Common myeloid progenitor, CD34-positive (primary cell): ENCODE measurements at places on chromosomes 1 and 21.
A peak's percentile ranks its signal among the peaks of the same experiment; 100 is the strongest.

DNA sequence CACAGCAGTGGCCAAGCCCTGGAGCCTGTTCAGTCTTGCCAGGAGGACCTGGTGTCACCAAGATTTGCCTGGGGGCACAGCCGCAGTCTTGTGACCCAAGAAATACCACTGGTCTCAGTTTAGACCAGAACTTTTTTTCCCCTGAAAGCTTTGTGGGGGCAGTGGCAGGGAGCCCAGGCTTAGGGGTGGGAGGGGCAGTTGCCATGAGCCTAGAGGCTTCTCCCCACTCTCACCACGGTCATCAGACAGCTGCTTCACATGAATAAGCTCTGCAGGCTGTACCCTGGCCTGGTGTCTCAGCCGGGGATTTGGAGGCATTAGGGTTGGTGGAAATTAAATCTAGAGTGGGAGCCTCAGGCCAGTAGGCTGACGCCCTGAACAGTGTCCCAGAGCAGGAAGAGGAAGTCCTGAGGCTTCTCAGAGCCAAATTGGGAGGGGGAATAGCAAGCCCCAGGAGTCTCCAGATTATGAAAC lies 73.7 kb downstream of the SLC16A1 start:
- DNase-seq: no peak

- DNase-seq: no peak
Observed at GRCh38 chr1:23793861-23794731, 3.2 kb downstream of the LYPLA2 start.

GRCh38 chr21:45972716-45973474 lies 8.7 kb upstream of the COL6A1 start:
- DNase-seq: peak; percentile 37

- DNase-seq: no peak
Observed at GRCh38 chr1:109111386-109112055, 2.4 kb upstream of the ELAPOR1 start.

- no peak for DNase-seq
Observed at GRCh38 chr1:109950509-109950908, 34.1 kb upstream of the AHCYL1 start.

DNA sequence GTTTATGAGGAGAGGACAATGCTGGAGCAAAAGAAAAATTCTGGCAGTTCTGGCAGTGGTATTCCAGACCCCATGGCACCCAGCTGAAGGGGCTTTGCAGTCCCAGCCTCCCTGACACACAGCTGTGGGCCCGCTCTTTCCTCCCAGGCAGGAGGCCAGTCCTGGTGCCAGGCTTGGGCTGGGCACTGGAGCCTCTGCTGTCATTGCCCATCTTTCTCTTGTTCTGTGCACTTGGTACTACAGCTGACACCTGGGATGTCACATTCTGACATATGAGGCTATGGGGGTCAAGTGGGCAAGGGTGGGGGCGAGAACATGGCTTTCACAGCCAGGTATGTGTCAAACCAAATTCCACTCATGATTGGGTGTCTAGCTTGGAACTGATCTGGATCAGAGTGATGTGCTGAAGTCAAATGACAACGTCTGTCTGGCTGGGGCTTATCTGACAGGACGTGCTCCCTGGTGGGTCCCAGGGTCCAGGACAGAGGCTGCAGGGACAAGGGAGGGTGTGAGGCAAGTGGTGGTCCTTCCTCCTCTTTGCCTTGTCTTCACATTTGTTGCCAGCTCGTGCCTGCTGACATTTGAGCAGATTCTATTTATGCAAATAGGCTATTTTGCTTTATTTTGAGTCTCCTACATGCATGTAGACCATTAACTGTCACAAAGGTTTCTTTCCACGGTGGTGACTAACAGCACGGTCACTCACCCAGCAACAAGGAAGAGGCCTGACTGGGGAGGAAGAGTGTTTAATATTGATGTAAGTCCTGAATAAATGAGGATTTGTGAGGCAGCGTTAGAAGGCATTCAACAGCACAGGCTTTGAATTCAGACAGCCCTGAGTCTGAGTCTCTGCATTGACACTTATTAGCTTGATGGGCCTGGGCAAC lies 336.3 kb downstream of the PBX1 start:
- no peak for DNase-seq

DNA sequence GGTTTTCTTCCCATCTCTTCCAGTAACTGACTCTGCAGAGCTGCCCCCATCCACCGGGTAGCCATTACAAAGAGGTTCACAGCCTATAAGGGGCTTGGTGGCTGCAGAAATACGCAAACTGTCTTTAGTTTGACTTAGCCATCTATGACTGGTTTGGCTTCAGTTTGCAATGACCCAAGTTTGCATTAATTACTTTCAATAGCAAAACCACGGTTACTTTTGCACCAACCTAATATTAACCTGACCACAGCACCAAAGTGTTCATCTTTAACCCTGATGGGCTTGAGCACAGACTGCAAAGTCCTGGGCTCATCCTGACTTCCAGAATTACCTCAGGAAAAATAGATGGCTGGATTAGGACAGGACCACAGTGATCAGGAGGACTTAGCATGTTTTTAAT lies 2.2 kb upstream of the HAO2 start:
- no peak for DNase-seq

DNA sequence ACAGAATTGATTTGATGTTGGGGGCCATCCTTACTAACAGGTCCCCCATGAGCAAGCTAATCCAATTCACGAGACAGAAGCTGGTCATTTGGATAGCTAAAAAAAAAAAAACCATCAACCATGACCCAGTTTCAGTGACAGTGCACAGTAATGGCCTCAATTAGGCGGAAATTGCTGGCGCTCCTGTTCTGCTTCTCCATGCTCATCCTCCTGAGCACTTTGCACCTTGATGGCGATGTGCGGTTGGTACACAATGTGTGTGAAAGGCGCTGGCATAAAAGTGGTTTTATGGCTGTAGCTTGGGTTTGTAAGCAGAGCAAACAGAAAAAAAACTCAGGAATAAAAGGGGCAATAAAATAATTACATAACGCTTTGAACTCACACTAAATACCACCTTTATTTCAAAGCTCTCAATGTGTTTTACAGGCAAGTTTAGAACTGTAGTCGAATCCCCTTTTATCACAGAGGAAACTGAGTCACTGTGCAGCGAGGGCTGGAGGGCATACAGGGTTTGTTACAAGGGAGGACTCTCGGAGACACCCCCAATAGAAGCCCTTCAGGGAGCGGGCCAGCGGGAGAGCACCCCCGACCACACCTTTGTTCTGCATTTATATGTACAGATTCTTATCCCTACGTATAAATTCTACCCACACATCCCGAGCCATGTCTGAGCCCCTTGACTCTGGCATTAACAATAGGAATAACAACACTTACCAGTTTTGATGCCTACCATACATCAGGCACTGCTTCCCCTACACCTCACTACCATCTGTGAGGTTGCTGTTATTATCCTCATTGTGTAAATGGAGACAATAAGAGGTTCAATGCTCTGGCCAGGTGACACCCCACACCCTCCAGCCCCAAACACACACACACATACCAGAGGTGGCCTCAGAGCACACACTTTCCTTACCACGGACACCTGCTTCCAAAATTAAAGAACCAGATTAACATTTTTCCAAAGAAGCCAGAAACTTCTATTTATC lies 213.5 kb upstream of the IRF2BP2 start:
- DNase-seq: no peak

- DNase-seq: no peak
Observed at GRCh38 chr21:30200000-30200399, 15.9 kb downstream of the CLDN8 start.

GRCh38 chr1:225468270-225469020 lies 40.6 kb upstream of the LBR start:
- DNase-seq: no peak

- no peak for DNase-seq
Observed at GRCh38 chr21:29875873-29876272, 63.9 kb downstream of the GRIK1 start.

DNA sequence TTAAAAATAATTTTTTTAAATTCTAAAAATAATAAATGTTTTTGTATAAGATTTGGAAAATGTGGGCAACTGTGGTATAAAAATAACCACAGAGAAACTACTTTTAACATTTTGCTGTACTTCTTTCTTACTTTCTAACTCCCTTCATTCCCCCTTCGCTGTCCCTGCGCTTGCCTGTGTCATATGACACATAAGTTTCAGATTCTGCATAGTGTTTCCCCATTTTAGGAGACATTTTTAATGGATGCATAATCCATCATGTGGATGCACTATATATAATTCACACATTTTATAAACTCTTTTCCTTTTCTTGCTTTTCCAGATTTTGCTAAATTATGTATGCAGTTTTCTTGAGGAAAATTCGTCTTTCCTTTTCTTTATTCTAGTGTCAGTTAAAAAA lies 16.3 kb downstream of the ATG4C start:
- DNase-seq: peak; percentile 45

DNA sequence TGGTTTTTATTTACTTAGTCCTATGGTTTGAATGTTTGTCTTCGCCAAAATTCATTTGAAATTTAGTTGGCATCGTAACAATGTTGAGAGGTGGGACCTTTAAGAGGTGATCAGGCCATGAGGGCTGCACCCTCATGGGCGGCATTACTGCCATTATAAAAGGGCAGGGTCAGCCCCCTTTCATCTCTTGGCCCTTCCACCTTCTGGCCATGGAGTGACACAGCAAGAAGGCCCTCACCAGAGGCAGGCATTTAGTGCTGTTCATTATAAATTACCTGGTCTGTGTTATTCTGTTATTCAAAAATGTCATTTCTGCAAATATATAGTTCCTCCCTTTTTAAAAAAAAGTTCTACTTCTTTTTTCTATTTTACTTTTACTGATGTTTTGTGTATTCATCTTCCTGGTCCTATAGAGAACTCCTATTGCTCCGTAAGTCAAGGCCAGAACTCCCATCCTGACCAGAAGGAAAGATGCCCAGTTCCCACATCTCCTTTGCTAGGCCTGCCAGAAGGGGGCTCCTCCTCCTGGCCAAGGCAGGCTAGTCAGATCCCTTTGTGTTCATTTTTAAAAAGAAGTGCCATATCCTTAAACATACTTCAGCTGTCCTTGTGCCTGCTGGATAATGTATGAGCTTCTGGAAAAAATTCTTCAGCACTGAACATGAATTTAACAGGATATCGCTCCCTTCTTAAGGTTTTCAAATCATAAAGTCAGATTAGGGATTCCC lies 10.0 kb upstream of the LBR start:
- DNase-seq: no peak

DNA sequence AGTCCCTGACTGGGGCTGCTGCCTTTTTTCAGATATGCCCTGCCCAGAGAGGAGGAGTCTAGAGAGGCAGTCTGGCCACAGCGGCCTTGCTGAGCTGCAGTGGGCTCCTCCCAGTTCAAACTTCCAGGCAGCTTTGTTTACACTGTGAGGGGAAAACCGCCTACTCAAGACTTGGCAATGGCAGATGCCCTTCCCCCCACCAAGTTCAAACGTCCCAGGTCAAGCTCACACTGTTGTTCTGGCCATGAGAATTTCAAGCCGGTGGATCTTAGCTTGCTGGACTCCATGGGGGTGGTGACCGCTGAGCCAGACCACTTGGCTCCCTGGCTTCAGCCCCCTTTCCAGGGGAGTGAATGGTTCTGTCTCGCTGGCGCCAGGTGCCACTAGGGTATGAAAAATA lies 18.3 kb upstream of the C1orf53 start:
- no peak for DNase-seq

GRCh38 chr1:101075926-101076325 lies 50.3 kb upstream of the DPH5 start:
- DNase-seq: no peak

- DNase-seq: no peak
Observed at GRCh38 chr1:7650801-7651200, 120.3 kb upstream of the VAMP3 start.

GRCh38 chr1:33438364-33439160 lies 7.7 kb upstream of the PHC2 start:
- DNase-seq: no peak

- DNase-seq: no peak
Observed at GRCh38 chr1:11602424-11602823, 51.8 kb downstream of the FBXO2 start.

- DNase-seq: no peak
Observed at GRCh38 chr1:7482077-7482476, 289.0 kb upstream of the VAMP3 start.

DNA sequence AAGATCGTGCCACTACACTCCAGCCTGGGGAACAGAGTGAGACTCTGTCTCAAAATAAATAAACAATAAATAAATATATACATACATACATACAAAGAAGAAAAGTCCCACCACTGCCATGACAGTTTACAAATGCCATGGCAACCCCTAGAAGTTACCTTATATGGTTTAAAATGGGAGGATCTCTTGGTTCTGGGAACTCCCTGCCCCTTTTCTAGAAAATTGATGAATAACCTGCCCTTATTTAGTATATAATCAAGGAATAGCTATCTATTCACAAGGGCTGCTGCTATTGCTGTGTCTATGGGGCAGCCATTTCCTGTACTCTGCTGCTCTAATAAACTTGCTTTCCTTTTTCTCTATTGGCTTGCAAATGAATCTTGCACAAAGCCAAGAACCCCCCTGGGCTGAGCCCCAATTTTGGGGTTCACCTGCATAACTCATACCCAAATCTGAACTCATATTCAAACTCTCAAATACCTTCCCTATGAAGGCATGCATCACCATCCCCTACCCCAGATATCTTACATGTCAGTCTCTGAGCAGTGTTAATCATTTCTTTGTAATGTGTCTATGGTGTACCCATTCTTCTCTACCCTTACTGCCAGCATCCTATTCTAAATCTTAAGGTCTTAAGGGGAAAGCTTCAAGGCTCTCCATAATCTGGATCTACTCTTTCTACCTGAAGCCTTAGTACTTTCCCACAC lies 9.0 kb downstream of the GON4L start:
- DNase-seq: no peak

- no peak for DNase-seq
Observed at GRCh38 chr1:61519631-61520030, 205.3 kb downstream of the TM2D1 start.

- no peak for DNase-seq
Observed at GRCh38 chr1:225915538-225915991, 8.5 kb downstream of the PYCR2 start.

GRCh38 chr1:103997631-103998030 lies 247.9 kb downstream of the AMY1C start:
- no peak for DNase-seq

DNA sequence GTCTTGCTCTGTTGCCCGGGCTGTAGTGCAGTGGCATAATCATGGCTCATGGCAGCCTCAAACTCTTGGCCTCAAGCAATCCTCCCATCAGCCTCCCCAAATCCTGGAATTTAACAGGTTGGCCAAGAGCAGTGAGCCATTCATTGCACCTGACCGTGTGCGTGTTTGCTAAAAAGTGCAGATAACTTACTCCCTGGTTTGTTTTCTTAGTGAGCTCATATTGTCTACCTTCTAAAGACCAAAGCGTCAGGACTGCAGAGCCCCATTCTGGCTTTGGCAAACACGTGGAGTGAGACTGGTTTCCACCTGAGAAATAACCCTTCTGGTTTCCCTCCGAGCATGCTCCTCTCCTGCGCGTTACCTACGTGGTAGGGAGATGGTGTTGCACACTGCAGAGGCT lies 32.2 kb upstream of the CA6 start:
- DNase-seq: no peak

DNA sequence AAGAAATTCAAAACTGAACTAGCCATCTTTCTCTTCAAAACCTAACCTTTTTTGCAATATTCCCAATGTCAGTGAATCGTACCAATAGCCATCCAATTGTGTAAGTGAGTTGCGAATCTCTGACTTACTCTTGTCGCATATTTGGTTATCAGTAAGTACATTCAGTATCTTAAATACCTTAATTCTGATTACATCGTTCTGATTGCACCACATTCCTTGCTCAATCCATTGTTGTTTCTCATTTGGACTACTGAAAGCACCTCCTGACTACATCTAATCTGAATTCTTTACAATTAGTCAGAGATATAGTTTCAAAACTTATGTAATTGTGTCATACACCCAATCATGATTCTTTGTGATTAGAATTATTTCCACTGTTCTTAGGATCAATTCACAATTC lies 16.8 kb upstream of the BRINP3 start:
- no peak for DNase-seq
